ENCODE measurements at places on chromosomes 16 and 17.

DNA sequence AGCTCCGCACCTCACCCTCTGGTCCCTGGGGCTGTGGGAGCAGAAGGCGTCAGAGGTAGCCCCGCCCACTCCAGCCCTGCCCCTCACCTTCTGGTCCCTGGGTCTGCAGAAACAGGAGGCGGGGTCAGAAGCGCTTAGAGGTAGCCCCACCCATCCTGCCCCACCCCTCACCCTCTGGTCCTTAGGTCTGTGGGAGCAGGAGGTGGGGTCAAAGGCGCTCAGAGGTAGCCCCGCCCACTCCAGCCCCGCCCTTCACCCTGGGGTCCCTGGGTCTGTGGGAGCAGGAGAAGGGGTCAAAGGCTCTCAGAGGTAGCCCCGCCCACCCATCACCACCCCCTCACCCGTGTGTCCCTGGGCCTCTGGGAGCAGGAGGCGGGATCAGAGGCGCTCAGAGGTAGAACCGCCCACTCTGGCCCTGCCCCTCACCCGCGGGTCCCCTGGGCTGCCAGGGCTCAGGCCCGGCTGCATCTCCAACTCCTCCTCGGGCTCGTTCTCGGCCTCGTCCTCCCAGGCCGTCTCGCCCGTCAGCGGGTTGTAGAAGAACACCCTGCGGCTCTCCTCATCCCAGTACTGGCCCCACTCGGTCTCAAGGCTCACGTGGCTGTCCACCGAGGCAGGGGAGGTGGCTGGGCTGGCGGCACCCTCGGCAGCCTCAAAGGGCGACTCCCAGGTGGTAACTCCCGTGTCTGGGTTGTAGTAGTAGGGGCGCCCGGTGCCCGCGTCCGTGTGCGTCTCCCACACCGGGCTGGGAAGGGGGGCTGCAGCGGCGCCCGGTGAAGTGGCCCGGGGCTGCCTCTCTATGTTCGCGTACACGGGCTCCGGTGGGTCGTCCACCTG is 27.2 kb downstream of the ARHGAP27 start:
- DNase-seq = no peak
- H3K36me3 ChIP-seq = peaks cover 58% of the 10 kb centered on the region
- H3K4me3 ChIP-seq = no peak overlapping the region
- H3K4me1 ChIP-seq = peaks cover 40% of the 10 kb centered on the region
- no peaks in the 10 kb centered on the region for H3K27me3 ChIP-seq
- H3K27ac ChIP-seq = no peak overlapping the region

DNA sequence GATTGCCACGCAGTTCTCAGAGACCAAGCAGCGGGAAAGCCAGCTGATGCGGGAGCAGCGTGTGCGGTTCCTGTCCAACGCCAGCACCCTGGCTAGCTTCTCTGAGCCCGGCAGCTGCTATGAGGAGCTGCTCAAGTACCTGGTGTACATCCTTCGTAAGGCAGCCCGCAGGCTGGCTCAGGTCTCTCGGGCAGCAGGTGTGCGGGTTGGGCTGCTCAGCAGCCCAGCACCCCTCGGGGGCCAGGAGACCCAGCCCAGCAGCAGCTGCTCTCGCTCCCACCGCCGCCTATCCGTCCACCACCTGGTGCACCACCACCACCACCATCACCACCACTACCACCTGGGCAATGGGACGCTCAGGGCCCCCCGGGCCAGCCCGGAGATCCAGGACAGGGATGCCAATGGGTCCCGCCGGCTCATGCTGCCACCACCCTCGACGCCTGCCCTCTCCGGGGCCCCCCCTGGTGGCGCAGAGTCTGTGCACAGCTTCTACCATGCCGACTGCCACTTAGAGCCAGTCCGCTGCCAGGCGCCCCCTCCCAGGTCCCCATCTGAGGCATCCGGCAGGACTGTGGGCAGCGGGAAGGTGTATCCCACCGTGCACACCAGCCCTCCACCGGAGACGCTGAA is 15.2 kb downstream of the CACNA1G start:
- no peaks in the 10 kb centered on the region for H3K27me3 ChIP-seq
- DNase-seq = no peak
- no peak overlapping the region for H3K4me3 ChIP-seq
- no peak overlapping the region for H3K27ac ChIP-seq
- no peaks in the 10 kb centered on the region for H3K4me1 ChIP-seq
- H3K36me3 ChIP-seq = no peaks in the 10 kb centered on the region

DNA sequence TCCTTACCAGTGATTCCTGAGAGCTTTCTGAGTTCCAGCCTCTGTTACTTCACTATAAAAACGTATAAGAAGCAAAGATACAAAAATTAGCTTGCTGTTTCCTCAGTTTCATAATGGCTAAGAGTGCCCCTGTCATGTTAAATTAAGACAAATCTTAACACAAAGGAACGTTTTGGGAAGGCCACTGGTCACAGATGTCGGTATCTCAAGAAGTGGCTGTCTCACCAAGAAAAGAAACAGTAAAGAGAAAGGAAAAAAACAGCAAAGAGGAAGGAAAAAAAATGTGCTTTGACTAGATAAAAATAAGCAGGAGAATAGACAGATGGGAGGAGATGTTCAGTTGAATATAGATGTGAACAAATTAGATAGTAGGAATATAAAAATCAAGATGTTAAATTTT is 94.8 kb upstream of the AKTIP start:
- H3K27me3 ChIP-seq = no peaks in the 10 kb centered on the region
- no peak overlapping the region for H3K4me3 ChIP-seq
- DNase-seq = no peak
- no peak overlapping the region for H3K27ac ChIP-seq

DNA sequence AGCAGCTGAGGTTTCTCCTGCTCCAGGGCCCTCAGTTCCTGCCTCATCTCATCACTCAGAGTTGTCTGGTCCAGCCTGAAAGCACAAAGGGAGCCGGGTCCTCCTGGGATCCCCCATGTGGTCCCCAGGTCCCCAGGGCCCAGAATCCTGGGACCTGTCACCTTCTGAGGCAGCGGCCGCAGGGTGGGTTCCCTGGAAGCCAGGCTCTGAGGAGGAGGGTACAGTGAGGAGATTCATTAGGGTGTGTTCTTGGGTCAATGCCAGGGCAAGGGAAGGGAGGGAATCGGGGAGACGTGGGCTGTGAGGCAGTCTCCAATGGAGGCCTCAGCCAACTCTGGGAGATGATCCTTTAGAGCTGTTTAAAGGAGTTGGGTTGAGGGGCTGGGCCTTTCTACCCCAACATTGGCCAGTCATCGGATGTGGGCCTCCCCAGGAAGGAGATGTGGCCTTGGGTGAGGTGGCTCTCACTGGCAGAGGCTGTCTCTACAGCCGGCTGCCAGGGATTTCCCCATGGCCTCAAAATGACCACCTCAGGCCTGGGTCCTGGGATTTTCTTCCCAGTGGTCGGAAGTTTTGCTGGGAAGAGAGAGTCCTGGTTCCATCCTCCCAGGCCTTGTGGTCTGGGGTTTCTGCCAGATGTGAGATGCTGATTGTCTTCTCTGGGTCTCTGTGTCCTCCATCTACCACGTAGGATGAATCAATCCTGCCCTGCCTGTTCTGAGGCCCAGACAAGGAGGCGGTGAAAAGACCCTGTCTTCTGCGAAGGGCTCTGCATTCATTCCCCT is 47.3 kb downstream of the NLRP1 start:
- H3K4me1 ChIP-seq = no peaks in the 10 kb centered on the region
- H3K27me3 ChIP-seq = no peaks in the 10 kb centered on the region
- H3K4me3 ChIP-seq = no peak overlapping the region
- no peak for DNase-seq
- H3K27ac ChIP-seq = no peak overlapping the region
- H3K36me3 ChIP-seq = peaks cover 91% of the 10 kb centered on the region

DNA sequence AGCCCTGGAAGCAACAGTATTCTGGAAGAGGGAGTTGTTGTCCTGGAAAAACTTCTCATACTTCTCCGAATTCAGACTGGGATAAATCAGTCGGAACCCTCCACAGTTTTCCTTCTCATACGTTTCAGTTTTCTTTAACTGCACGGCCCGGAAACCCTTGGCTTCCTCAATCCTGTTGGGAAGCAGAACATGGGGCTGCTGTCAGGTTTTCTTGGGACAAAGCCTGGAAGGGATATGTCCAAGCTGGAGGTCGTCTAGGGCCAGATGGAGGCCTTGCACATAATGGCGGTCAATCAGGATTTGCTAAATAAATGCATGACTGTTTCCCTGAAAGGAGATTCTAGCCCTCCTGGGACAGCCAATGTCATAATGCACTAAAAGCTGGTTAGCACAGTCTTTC is 29.2 kb downstream of the TTLL6 start:
- H3K4me3 ChIP-seq = no peak overlapping the region
- no peaks in the 10 kb centered on the region for H3K36me3 ChIP-seq
- peaks cover 27% of the 10 kb centered on the region for H3K27me3 ChIP-seq

All from CD4-positive, CD25-positive, alpha-beta regulatory T cell (primary cell).